Right kidney (tissue), 9 donors: ENCODE measurements at places on chromosomes 6 and 20.

DNA sequence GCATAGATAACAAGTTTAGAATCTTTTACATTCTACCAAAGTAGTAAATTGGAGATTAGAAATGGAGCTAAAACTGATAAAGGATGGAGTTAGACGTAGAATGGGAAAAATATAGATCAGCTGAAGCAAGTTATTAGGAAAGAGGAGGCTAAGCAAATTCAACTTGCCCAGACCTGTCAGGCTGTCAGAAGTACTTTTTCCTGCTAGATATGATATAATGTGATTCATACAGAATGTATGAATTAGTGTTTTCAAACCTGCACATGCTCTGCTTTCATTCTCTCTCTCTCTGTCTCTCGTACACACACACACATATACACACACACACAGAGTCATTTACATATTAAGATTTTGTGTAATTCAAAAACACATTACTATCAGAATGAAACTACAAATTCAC, 133.2 kb upstream of the HDGFL1 start:
- DNase-seq, result no peak

DNA sequence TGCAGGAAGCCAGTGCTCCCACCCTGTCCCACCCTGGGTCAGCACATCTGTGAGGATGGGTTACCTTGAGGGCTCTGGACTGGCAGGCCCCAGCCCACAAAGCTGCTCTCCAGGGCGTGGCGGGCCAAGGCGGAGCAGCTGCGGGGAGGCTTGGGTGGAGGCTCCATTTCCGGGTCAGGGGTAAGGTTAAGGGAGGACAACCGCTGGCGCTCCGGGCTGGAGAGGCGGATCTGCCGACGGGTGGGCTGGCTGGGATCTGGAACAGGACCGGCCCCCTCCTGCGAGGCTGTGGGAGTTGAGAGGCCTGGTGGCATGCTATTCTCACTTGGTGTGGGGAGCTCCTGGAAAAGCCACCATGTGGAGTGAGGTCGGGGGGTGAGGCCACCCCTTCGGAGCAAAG, 5.5 kb downstream of the SMPD2 start:
- DNase-seq, result no peak

GRCh38 chr6:25954756-25955155, 7.8 kb upstream of the TRIM38 start:
- no peak for DNase-seq

GRCh38 chr6:111406200-111406721, 76.8 kb downstream of the REV3L start:
- DNase-seq, result no peak

DNA sequence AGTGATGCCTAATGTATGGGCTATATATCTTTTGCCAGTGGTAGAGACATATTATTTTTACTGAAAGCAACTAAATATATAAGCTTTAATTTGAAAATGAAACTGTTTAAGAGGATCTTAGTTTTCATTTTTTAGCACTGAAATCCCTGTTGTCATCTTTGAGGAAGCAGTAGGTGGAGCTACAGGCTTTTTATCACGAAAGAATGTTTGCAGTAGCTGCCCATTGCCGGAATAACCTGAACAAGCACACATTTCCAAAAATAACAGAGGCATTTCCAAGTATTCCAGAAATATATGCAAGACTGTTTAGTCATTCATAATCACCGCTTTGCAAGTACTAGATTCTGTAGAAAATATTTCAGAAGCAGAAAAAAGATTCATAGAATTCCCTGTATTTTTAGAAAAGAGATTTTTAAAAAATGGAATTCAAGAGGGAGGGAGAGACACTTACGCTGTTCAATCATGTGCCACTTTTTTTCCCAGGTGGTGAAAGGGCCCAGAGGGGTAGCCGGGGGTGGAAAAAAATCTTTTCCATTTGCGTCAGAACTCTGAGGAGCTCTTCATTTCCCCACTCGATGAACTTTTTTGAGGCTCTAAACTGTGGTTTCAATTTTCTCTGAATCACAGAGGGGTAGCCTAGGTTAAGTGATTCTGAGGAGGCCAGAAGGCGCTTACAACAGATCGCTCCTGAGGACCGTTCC, 142.5 kb upstream of the FERMT1 start:
- DNase-seq, result no peak

DNA sequence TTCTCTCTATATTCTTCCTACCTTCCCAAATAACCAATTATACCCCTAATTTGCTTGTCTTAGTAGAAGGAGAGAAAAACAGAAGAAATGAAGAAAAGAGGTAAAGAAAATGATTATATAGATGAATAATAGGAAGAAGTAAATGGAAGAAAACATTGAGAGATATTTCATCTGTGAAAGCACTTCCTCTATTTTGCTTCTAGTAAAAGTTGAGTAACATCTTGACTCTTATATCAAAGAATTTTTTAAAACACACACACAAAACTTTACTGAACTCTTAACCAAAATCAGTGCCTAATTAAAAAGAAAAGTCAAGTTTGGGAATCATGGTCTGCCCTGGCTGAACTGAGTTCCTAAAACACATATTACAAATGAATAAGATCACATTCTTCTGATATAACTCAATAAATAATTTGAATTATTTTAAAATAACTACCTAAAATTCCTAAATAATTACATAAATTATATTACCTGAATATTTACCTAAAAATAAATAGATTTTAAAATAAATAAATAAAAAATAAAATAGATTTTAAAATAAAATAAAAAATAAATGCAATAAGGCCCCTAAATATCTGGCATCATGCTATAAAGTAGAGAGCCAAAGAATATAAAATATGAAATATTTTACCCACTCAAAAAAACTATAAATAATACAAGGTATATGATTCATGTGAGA, 8.8 kb downstream of the SLC17A2 start:
- DNase-seq, result no peak

GRCh38 chr20:31685853-31686643, 36.6 kb downstream of the BCL2L1 start:
- DNase-seq, result no peak

DNA sequence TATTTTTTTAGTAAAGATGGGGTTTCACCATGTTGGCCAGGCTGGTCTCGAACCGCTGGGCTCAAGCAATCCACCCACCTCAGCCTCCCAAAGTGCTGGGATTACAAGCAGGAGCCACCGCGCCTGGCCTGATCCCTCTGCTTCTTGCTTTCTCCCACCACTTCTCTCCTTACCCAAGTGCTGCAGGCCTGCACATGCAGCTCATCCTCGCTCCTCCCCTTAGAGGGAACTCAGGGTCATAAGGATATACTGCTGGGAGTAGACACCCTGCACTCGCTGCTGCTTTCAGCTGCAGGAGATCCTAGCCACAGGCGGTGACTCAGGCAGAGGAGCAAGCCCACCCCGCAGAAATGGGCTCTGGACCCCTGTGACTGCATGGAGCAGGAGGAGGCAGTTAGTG, 40.0 kb upstream of the FANCE start:
- no peak for DNase-seq

DNA sequence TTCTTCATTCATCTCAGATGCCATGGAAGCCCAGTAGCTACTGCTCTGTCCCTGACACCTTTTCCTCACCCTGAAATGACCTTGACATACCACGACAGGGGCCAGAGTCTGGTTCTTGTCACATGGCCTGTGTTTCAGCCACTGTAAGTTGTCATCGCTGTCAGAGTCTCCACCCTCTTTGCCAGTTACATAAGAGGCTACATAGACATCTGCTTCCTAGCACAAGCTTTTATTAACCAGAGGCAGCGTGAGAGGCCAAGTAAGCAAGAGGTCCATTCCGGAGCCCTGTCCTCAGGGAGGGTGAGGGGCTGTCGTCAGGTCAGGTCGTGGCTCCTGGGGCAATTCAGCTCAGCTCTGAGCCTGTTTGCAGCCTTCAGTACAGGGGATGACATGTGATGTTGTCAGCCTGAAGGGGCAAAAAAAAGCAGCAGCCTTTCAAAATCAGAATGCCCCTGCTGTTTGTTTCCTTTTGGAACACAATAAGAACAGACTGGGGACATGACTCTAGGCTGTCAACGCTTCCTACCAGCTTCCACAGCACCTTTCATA, 146.3 kb downstream of the MTFR2 start:
- DNase-seq, result no peak

DNA sequence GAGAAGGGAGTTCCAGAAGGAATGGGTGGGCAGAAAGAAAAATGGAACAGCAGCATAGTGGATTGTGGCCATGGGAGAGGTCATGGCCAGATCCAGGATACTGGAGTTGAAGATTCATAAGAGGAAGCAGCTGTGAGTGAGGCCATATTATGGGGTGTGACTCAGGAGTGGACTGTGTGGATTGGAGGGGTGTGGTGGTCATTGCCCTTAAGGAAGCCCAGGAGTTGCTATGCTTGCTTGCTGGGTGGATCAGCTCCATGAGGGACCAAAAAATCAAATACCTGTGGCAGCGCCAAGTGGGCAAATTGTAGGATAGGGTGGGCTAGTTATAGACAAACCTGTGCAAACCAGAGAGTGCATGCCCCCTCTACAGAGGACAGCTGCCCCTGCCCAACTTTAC, 18.3 kb downstream of the LRRC1 start:
- DNase-seq, result no peak

- DNase-seq, result no peak
Measured at GRCh38 chr20:13289031-13289430, 68.0 kb downstream of the ISM1 start.

DNA sequence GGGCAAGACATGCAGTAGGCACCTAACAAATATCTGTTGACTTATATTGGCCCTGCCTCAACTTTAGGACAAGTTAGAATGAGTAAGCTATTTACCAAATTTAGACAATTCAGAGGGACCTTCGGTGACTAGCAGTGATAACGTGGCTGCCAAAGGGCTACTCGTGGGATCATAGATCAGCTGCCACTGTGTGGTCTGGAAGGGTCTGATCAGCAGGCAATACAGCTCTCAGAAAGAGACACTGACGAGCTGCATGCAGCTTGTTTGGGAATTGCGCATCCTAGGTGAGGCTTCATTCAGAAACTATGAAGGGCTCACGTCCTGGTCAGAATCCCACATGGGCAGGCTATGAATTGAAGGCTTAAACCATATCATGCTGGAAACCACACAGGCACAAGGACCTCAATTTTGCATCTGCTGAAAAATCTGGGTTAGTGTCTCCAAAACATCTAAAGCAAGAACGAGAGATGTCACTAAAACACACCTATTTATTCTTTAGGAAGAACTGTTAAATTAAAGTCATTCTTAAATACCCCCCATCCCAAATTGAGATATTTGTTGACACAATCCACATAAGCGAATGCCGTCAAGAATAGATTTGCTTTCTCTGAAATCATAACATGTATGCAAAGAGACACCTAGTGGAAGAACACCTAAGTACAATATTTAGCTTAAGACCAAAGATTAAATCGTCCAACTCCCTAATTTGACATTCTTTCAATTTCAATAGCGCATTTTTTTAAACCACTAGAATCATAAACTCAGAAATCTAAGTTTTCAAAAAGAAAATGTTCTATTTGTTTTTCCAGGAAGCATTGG, 79.6 kb downstream of the IPCEF1 start:
- DNase-seq, result no peak

DNA sequence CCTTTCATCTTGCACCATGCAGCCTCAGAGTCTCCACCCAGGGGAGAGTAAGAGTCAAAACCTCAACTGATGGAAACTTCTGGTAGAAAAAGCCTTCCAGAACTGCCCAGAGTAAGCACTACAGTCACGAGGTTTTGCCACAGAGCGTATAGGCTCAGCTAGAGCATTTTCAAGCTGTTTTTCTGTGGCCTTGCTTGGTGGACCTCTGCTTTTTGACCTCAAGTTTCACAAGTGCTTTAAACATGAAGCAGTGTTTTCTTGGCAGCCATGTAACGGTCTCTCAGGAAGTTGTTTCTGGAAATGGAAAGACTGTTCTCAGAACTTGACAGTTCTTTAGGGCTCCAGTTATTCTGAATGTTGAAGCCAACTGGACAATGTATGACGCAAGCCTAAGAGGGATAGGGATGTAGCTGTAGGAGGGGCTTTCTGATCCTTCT, 146.5 kb downstream of the ZDHHC14 start:
- no peak for DNase-seq

GRCh38 chr6:76876922-76877553, 586.3 kb downstream of the HTR1B start:
- DNase-seq, result no peak

DNA sequence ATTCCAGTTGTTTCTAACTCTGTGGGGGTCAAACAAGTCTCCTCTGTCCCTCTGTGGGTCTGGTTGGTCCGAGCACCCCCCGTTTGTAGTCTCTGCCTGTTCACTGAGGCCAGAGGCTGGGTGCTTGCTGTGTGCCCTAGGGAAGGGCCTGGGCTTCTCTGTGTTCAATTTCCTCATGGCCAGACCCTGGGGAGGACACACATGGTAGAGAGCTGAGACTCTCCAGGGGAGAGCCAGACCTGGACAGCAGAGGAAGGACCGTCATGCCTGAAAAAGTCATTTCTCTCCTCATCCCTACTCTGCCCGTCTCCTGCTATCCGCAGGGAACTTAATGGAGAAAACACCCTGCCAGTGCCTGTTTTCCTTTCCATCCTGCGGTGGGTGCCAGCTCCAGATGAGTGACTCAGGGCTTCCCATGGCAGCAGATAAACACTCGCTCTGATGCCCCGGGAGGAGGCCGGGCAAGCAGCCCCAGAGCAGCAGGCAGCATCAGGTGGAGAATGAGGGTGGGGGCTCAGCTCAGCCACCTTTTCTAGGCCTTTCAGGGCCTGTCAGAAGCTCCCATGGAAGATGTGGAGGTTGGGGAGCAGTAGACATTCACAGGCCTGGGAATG, 51.9 kb downstream of the SNAI1 start:
- DNase-seq, result no peak

- no peak for DNase-seq
Measured at GRCh38 chr6:34331371-34332050, 61.0 kb downstream of the NUDT3 start.

- DNase-seq, result no peak
Measured at GRCh38 chr20:17787816-17788215, 88.0 kb downstream of the BANF2 start.

GRCh38 chr6:18390476-18390875, 3.3 kb downstream of the RNF144B start:
- no peak for DNase-seq

DNA sequence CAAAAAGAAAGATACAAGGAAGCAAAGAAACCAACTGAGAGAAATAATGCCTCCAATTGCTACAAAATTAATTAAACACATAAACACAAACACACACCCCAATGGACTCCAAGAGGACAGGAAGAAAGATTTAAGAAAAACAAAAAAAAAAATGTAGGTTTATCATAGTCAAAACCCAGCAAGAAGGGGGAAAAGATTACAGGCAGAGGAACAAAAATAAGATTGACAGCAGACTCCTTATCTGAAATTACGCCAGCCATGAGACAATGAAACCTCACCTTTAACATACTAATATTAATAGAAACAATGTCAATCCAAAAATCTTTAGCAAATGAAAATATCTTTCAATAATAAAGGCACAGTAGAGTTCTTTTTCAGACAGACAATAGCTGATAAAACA, 155.8 kb downstream of the RNGTT start:
- no peak for DNase-seq

DNA sequence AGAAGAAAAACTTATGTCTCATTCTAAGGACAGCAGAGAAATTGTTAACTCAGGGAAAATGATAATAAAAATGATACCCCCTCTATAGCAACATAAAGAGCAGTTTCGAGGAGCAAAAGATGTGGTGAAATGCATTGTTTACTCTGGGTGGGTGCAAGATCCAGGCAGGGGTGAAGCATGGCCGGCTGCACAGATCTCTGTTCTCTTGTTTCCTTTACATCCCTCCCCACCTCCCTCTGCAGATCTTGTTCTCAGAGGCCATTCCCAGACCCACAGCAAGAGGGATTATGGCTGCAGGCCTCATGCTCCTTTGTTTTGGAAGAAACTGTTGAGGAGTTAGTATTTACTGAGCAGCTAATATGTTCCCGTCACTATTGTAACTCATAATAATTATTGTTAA, 1.8 kb downstream of the BTN3A1 start:
- DNase-seq, result no peak
